ENCODE measurements at places on chromosomes 7 and 10.

DNA sequence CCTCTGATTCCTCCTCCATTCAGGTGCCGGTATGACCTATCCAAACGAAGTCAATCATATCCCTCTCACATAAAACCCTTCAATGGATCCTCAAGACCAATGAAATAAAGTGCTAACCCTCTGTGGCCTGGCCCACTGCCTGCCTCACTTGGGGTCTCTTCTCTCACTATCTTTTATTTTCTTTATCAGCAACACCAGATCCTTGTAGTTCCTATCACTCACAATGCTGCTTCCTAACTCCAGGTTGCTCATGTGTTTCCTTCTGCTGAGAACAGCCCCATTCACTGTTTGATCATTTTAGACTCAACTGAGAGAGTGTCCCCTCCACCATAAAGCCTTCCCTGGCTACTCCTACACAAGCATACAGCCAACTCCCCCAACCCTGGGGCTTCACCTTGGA, 180.6 kb downstream of the DOCK4 start:
- no peak for DNase-seq

DNA sequence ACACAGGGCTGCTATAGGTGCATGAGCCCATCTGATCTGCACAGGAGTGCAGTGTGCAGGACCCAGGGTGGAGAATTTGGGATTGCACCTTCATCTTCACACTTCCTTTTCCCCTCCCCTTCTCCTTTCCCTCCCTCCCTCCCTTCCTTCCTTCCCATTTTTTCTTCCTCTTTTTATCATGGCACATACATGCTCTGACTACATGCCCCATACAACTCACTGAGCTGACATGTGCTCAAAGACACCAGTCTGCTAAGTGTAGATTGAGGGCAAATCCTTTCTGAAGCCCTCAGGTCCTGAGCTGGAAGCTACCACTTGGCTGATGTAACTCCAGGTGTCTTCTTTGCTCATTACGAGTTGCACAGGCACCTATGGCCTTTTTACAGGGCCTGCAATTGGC, 365.3 kb upstream of the ZNF32 start:
- DNase-seq: no peak

GRCh38 chr10:54002077-54002476, 799.0 kb downstream of the PCDH15 start:
- DNase-seq: no peak

DNA sequence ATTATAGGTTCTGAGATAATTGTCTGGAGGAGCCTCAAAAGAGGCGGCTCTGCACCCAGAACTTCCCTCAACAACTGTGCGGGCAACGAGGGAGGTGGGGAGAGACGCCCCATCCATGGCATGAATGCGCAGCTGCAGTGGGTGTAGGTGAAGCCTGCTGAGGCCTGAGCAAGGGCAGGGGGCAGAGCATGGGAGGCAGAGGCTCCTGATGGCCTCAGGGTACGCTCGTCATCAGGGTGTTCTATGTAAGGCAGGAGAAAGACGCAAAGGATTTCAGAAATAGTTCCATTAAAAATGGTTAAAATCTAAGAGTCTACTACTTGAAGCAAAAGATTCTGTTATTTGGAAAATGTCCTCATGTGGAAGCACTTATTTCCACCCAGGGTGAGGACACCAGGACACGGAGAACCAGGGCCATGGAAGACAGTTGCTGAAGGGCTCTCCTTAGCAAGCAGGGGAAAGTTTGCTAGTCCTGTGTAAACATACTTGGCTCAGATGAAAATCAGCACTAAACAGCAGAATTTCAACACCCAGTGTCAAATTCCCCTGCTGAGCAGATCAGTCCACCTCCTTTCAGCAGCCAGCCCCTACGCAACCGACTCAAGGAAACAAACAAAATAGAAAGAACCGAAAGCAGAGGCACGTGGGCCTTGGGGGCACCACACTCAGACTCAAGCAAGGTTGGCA, 18.9 kb downstream of the INSIG1 start:
- DNase-seq: no peak

DNA sequence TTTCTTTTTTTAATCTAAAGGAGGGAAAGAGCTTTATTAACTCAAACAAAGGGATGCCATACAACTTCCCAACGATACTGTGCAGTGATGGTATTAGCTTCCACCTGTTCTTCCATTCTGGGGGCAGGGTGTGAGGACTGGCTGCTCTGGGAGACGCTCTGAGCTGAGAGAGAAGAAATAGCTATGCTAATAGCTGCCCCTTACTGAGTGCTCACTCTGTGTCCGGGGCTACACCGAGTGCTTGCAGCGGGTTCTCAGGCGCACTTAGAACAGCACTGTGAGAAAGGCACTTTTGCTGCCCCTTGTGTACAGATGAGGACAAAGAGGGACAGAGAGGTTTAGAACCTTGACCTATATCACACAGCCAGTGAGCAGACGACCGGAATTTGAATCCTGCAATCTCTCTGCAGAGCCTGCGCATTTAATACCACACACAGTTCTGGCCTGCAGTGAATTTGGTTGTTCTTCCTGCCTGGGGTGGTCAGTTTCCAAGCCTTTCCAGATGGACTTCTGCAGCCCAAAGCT, 142.2 kb downstream of the PLPP4 start:
- DNase-seq: no peak

DNA sequence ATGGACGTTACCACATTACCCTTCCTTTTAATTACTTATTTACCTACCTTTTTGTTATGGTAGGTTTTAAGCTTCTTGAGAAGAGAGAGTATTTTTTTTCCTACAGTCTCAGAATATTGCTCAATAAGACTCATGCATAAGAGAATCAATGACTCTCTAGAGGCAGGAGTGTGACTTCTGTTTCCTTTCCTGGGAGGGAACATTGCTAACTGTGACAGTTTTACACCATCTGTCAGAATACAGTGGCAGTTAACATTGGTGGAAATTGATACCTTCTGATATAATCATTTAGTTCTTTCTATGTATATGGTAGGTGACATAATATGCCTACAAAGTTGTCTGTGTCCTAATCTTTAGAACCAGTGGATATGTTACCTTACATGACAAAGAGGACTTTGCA, 348.7 kb upstream of the POT1 start:
- DNase-seq: no peak

DNA sequence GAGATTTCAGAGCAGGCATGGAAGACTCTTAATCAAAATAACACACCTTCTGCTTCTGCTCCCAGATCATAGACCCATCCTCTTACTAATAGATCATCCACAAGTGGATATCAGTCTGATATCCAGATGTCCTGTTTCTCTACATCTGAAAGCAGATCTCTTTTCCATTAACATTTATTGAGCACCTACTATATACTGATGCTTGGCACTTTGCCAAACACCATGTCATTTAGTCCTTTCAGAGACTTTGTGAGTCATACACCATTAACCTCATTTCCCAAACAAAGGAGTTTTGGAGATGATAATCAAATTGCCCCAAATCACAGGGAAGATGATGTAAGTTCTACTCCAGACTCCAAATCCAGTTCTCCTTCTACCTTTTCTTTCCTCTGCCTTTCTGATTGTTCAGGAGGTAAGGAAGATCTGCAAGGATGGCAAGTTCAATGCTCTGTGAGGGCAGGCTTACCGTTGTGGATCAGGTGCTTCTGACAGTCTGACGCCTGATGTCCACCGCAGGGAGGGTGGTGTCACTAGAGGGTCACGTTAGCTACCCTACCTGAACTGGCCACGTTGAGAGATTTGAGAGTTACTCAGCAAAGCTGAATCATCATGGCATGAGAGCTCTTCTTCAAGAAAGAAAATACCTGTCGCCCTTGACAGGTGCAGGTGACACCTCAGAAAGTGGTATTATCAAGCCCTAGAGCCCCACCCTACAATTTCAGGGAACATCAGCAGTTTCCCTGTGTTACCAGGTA, 269.6 kb upstream of the ZMIZ1 start:
- DNase-seq: no peak
